ENCODE measurements at places on chromosomes 6 and 20.

- DNase-seq: no peak
Measured at GRCh38 chr6:38567436-38567835, 72.3 kb downstream of the BTBD9 start.

DNA sequence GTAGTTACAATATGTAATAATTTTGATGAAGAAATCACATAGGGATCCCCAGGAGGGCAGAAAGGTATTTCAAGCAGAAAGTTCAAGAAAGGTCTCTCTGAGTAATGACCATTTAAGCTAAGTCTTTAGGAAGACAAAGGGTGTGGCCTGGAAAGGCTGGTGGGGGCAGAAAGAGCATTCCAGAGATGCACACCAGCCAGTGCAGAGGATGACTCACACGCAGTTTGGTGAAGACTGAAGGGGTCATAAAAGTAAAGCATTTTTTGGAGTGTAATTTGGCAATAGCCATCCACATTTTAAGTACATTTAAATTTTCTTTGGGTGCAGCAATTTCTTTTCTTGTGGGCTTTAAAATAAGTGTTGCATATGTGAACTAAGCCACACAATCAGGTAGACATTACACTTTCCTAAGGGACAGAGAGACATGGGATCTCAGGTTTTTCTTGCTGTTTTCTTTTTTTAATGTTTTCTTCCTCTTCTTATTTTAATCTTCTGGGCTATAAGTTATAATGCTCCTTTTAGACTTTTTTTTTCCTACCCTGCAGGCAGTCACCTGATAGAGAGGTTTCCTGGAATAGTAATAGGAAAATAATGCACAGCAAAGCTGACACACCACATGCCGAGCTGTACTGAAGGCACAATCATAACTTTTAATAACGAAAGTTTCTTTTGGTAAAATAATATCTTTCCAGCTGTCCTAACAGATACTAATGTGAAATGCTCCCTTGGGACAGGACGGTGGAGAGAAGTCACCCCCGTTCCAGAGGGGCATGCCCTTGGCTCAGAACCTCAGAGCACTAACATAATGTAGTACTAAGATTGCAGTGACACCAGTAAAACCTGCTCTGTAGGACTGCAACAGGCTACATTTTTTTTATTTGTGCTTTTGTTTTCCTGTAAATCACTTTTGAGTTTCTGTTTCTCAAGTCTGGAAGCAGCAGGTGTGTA is 49.6 kb upstream of the PTPRK start:
- DNase-seq: no peak

- no peak for DNase-seq
Measured at GRCh38 chr6:3414327-3415081, 42.3 kb downstream of the SLC22A23 start.

- DNase-seq: no peak
Measured at GRCh38 chr6:165807249-165807960, 144.4 kb upstream of the PDE10A start.

DNA sequence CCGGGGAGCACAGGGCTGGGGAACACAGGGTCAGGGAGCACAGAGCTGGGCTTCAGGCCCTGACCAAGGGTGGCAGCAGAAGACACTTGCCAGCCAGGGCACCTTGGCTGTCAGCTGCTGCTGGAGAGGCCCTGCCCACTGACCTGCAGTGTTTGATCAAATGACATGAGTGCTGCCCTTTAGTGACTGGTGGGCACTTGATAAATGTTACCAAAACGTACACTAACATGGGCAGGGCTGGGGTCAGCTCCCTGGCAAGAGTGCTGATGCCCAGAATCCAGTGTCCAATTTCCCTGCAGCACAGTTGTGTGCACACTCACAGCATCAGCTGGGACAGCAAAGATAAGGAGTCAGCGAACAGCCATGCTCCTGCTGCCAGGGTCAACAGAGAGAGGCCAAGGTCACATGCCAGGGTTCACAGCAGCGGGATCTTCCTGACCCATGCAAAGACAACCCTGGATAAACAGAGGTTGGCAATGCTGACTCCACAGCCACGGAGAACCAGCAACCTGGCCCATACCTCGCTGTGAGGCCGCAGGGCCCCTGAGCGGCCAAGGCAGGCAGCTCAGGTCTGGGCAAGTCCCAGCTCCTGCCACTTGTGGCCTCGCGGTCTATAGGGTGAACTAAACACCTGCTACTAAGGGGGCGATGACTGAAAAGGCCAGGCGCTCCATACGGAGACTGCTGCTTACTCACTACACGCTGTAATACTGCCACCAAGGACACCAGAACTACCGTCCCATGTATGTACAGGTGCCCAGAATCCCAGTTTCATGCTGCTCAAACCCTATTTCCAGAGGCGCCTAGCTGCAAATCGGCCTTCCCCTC is 46.3 kb downstream of the NINL start:
- no peak for DNase-seq

- no peak for DNase-seq
Measured at GRCh38 chr6:28659250-28659566, 133.5 kb downstream of the GPX5 start.

DNA sequence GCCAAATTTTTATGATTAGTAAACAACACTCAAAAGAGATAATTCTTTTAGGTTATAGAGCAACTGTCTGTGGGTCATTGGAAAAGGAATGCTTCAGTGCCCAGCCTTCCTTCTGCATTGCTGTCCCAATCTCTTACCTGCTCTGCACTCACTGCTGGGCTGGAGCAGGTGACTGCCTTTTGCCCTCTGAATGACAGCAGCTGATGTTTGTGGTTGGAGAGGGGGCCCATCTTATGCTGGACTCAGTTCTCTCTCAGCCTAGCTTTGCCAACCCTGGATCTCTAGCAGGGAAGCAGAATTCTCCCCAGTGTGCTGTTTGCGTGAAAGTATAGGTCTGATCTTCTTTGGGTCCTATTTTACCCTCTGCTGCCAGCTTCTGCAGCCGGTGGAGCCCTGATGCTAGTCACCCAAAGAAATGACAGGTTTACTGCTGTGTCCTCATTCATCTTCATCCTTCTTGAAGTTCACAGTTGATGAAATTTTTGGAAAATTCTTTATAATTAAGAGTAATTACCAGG is 193.5 kb downstream of the ARID1B start:
- no peak for DNase-seq

DNA sequence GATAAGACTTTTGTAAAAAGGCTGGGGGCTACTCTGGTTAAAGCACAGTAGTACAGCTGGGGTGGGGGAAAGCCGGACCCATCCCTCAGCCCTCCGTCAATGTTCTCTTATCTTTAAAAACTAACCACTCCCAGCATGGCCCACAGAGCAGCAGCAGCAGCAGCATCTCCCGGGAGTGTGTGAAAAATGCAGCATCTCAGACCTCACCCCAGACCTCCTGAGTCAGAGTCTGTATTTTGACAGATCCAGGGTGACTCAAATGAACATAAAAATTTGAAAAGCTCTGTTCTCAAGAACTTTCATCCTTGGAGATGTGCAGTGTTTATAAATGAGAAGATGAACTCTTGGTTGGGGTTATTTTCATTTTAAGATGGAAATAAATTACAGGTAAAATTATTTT is 277.7 kb upstream of the ECI2 start:
- no peak for DNase-seq

- DNase-seq: no peak
Measured at GRCh38 chr6:149969635-149970034, 5.9 kb downstream of the ULBP1 start.
